ENCODE measurements at places on chromosomes 6 and 20.
A peak's percentile ranks its signal among the peaks of the same experiment; 100 is the strongest.

DNA sequence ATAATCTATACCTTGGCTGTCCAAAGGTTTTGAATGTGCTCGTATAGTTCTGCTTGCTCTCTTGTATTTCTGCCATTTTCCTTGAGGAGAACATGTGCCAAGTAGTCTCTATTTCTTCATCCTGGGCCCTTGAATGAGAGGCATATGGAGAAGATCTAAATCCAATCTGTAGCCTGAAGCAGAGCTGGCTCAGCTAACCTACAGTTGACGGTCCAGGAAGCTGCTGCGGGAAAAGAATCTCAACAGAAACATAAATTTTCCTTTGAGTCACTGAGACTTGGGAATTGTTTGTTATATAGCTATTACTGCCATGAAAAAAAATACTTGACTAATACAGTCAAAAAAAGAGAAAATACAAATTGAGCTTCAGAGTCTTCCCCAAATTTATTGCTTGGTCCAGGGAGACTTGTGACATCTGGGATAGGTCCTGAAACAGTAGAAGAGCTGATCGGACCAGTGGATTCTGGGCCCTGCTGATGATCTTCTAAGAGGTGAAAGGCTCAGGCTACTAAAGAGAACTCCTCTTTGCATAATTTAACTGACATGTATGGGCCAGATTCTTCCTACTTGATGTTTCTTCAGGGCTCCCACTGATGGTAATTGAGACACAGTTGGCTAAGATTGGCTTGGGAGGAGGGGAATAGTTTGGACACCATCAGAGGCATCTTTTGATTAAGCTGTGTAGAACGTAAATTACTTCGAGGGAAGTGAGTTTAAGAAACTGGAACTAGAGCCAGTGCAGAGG lies 29.9 kb upstream of the PLCB4 start:
- DNase-seq, result no peak

DNA sequence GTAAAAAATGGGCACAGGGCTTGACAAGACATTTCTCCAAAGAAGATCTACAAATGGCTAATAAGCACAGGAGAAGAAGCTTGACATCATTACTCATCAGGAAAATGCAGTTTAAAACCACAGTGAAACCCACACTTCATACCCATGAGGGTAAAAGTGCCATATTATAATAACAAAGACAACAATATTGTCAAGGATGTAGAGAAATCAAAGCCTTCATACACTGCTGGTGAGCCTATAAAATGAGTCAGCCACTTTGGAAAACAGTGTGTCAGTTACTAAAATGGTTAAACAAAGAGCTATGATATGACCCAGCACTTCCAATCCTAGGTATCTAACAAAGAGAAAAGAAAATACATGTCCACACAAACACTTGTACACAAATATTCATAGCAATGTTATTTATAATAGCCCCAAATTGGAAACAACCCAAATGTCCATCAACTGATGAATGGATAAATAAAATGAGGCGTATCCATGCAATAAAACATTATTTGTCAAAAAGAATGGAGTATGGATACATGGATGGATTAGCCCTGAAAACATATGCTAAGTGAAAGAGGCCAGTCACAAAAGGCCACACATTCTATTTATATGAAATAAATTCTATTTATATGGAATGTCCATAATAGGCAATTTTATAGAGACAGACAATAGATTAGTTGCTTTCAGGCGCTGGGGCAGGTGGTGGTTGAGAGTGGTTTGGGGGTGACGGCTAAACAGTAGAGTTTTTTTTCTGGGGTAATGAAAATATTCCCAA lies 11.5 kb upstream of the IL20RA start:
- no peak for DNase-seq

- DNase-seq, result no peak
Observed at GRCh38 chr6:158086054-158086503, 82.0 kb downstream of the SERAC1 start.

GRCh38 chr6:136371959-136372358 lies 82.3 kb upstream of the BCLAF1 start:
- no peak for DNase-seq

GRCh38 chr6:7204726-7205125 lies 97.0 kb downstream of the RREB1 start:
- DNase-seq, result no peak

GRCh38 chr20:16922834-16923233 lies 174.7 kb downstream of the OTOR start:
- DNase-seq, result no peak

DNA sequence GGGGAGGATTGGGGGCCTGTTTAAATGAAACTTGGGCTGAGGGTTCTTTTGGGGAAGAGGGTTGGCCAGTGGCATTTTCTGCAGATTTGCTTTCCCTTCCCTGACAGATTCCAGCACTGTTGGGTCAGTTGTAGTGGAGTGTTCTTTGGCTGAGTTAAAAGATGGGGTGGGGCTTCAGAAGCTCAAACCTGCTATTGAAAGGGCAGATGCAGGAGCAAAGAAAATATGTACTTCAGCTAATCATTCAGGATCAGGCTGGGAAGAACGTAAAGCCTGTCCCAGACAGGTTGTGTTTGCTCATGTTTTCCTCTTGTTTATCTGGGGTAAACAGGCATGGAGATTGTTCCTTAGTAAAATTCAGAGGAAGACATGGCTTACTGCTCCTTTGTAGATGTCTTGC lies 2.5 kb downstream of the SASH1 start:
- DNase-seq, result no peak

GRCh38 chr6:3650076-3650958 lies 101.2 kb downstream of the PXDC1 start:
- DNase-seq, result no peak

DNA sequence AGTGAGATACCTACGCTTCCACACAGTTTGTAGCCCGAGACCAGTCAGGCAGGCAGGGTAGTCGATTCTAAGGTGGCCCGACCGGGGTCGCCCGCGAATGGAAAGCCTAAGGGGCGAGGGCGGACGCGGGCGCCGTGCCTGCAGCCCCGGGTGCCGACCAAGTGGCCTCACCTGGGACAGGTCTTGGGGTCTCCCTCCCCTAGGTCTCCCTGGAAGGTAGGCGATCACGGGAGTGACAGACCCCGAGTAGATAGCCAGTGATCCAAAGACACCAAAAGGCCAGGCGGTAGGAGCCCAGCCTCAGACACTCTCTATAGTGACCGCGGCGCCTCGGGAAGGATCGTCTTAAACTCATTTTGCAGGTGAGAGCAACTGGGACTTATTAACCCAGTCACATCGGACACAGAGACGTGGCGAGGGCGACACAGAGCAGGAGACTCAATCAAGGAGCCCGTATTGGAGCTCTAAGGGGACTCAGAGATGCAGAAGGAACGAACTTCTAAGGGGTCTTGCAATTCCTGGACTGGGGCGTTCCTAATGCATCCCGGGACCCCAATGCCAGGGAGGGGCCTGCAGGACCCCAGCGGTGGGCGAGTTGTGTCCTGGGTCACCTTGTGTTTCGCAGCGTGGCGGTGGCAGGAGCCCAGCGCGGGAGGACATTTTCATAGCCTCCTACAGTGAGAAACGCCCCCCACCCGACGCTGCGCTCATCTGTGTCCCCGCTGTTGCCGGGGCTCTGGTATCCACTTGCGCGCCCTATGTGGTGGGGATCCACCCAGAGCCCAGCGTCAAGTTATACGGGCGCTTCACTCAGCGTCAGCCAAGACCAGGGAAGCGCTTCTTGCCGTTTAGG lies 2.1 kb upstream of the VSX1 start:
- DNase-seq, result peak; percentile 62

- peak; percentile 40 for DNase-seq
Observed at GRCh38 chr6:107843400-107843799, 19.3 kb upstream of the SCML4 start.

GRCh38 chr6:111449129-111449528 lies 33.9 kb downstream of the REV3L start:
- DNase-seq, result no peak

GRCh38 chr6:70601014-70601413 lies 34.3 kb downstream of the SDHAF4 start:
- DNase-seq, result no peak

- DNase-seq, result no peak
Observed at GRCh38 chr20:59363101-59363500, 62.7 kb downstream of the EDN3 start.

GRCh38 chr20:29873946-29874345 lies 1383.5 kb upstream of the DEFB115 start:
- peak; percentile 41 for DNase-seq

DNA sequence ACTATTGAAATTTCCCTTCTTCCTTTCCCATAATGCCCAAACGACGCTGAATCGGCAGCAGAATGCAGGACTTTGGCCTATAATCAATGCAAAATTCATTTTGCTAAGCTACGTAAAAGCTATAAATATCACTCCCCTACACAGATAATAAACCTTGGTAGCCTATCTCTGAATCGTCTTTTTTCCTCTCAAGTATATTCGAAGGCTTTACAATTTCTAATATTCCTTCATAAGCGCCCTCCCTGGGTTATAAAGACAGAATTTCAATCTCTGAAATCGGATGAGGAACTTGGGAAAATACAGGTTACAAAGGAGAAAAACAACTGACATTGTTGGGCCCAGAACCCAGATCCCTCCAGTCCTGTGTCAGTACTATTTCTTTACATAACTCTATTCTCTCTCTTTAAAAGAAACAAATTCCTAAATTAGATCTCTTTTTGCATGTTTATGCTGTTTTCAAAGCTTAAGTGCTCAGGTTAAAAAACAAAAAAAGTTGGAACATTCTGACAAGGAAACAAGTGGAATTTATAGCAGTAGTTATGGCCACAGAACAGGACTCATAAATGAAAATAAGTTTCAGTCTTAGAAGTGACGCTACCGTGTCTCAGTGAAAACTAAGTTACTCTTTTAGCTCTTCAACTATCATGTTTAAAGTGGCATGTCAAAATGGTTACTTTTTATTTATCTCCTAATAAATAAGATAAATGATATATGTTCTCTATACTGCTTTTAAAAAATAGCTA lies 84.5 kb downstream of the SESN1 start:
- no peak for DNase-seq

DNA sequence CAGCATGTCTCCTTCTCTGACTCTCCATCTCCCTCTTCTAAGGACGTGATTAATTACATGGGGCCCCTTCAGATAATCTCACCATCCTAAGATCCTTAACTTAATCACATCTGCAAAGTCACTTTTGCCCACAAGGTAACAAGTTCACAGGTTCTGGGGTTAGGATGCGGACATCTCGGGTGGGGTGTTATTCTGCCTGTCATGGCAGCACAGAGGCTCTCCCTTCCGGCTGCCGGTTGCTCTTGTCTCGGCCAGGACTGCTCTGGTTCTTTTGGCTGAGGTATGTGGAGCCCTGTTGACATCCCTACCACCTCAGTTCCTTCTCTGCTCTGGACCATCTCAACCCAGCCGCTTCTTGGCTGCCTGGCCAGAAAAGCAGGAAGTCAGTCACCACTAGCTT lies 4.2 kb upstream of the CST11 start:
- no peak for DNase-seq

DNA sequence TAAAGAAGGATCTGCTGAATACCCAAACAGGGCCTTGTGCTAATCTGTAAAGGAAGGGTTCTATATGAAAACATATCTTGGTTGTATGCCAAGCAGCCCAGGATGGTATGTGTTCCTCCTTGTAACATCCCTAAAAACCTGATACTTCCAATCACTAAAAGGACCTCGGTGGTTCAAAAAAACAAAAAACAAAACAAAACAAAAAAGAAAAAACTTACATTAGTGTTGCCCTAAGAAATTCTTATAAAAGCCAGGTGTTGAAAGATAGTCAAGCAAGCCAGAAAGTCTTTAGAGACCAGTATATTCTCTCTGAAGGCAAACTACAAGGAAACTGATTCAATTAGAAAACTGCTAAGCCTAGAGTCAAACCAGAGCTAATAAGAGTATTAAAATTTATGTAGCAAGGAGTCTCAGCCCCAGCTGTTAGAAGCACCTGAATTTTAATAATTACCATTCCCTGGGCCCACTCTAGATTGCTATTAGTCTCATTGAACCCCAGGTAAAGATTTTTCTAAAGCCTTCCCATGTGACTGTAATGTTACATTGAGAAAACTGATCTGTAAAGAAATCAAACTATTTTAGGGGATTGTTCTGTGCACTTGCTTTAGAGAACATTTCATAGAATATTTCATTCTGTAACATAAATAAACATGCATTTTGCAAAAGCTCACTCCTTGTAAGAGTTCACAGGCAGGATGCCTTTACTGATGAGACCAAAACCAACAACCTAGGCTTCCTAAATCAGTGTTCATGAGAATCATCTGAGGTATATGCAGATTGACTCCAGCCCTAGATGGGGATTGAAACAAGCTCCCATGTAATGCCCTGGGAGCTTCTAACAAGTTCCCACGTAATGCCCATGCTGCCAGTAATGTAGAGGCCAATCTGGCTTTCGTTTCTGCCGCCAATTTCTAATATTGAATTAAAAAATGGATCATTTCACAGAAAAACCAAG lies 95.2 kb upstream of the BTN3A2 start:
- DNase-seq, result no peak

- DNase-seq, result no peak
Observed at GRCh38 chr6:143401636-143402370, 48.7 kb downstream of the ADAT2 start.

DNA sequence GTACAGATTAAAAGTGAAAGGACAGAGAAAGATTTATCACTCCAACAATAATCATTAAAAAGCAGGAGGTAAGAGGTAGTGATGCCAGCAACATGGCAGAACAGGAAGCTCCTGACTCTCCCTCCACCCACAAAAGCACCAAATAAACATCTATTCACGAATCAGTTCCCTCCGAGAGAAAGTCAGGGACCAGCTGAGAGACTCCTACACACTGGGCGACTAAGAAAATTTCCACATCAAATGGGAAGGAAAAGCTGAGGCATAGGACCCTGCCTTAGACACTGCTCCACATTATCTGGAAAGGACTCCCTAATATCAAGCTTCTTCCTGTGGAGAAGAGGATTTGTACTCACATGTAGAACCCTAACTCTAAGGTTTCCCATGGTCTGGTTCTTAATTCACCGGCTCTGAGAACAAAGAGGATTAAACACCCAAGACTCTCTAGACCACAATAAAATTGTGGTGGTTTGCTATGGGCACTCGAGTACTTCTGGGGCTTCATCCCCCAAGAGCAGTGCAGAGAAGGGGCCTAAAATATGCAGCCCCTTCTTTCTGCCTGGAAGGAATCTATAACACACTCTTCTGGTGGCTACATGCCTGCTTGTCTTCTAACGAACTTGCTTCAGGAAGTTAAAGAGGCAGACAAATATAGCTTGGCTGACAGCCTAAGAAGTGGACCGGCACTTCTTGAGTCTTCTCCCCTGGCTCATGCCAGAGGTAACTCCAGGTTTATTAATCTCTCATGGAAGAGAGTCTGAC lies 29.4 kb upstream of the ASF1A start:
- no peak for DNase-seq

- no peak for DNase-seq
Observed at GRCh38 chr20:53074811-53075314, 102.7 kb downstream of the TSHZ2 start.

DNA sequence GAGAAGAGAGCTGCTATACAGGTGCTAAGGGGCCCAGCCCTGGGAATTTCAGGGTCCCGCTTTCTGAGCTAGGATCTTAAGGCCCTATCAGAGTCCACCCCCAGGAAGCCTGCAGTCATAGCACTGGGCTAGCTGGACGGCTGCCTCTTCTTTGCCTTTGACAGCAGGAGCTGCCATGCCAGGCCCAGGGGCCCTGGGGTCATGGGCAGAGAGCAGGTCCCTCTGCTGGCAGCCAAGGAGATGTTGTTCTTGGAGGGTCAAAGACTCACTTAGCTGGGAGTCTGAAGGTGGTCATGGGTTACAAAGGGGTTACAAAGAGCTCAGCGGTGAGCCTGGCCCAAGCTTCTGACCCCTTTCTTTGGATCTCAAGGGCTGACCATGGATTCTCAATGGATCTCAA lies 52.7 kb downstream of the RPP21 start:
- DNase-seq, result no peak

GRCh38 chr6:141388666-141389065 lies 744.1 kb upstream of the GJE1 start:
- no peak for DNase-seq

- DNase-seq, result no peak
Observed at GRCh38 chr6:28525496-28526039, at the start of gene GPX5. Gene GPX5 (plus strand): TSS chr6:28525881. CDS start chr6:28526014, 133 bp downstream.

All from activated naive CD4-positive, alpha-beta T cell treated with anti-CD3 and anti-CD28 coated beads, Interleukin-2, amount 50 U/mL, for 16 hours (primary cell).